ENCODE measurements at places on chromosomes 4 and X.
A peak's percentile ranks its signal among the peaks of the same experiment; 100 is the strongest.

DNA sequence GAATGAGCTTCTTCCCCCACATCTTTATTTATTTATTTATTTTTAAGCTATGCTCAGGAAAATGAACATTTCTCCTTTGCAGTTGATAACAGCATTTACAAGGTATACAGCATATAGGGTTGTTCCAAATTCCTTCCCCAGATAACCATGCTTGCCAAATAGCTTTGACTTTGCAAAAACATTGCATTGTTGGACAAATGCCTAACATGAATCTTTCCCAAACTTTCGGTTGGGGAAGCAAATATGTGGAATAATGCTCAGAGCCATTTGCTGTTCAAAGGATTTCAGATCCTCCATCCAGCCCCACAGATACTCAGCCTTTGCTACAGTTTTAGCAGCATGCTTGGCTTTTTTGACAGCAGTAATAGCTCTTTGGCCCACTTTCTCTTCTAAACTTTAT, 127.2 kb upstream of the AGA start:
- no peak overlapping the region for H3K27ac ChIP-seq
- H3K27me3 ChIP-seq = no peaks in the 10 kb centered on the region
- no peak for DNase-seq
- H3K36me3 ChIP-seq = no peaks in the 10 kb centered on the region

GRCh38 chr4:153156263-153156662, 48.0 kb upstream of the TRIM2 start:
- peaks cover 33% of the 10 kb centered on the region for H3K4me1 ChIP-seq
- H3K27me3 ChIP-seq = no peaks in the 10 kb centered on the region
- no peak overlapping the region for H3K4me3 ChIP-seq
- H3K36me3 ChIP-seq = no peaks in the 10 kb centered on the region
- no peak overlapping the region for H3K27ac ChIP-seq

DNA sequence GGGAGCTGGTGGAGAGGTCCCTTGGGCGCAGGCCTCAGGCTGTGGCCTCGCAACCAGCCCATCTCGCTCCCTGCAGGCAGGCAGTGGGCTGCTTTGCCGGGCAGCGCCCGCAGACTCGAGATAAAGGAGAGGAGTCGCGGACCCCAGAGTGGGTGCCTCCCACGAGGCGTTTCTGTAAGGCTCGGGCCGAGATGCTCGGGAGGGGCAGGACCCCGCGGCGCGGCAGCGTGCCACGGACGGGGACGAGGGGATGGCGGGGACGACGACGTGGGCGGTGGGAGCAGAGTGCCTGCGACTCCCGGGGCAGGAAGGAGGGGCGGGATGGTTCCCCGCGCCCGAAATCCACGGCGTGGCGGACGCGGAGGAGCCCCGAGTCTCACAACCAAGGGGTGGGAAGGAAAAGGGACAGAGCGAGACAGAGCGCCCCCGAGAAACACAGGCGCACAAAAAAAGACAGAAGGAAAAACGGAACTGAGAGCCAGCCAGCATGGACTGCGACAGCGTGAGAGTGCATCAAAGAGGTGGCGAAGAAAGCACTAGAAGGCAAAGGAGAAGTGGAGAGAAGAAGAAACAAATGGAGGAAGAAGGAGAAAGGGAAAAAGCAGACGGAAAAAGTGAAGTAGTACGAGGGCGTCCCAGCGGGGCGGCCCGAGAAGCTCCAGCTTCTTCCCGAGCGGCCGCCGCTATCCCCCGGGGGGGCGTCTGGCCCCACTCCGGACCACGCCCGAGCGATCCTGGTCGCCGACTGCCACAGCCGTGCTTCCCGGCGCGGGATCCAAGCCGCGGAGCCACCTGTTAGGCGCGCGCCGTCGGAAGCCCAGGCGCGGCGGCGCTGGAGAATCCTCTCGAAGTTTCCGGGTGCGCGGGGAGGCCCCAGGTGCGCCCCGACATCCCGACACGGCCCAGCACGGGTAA, 1.5 kb downstream of the BEND4 start:
- DNase-seq = no peak
- no peak overlapping the region for H3K27ac ChIP-seq
- no peaks in the 10 kb centered on the region for H3K36me3 ChIP-seq
- H3K4me3 ChIP-seq = peak overlapping the region; percentile 47
- H3K27me3 ChIP-seq = peaks cover 6% of the 10 kb centered on the region

- H3K4me1 ChIP-seq = no peaks in the 10 kb centered on the region
- H3K27me3 ChIP-seq = no peaks in the 10 kb centered on the region
- no peak for DNase-seq
Measured at GRCh38 chrX:16528620-16529019, 121.3 kb upstream of the S100G start.

DNA sequence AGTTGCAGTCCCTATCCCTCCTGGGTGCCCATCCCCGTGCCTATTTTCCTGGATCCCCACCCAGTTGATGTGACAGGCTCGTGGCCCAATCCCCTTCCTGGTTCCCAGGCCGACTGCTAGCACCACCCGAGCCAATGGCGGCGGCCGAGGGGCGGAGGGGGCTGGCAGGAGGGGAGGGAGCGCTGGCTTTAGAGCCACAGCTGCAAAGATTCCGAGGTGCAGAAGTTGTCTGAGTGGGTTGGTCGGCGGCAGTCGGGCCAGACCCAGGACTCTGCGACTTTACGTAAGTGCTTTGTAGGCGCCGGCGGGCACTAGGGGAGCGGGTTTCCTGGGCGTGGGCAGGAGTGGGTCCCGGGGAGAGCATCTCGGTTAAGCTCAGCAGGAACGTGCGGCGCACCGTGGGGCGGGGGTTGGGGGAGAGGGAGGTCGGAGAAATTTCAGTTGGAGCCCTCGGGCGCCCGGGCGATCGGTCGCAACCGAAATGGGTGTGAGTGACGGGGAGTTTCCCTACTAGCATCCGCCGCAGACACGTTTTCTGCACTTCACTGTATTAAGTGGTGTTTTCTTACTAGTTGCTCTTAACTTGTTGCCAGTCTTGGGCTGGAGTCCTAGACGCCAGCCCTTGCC, at the start of gene PLS3:
Gene PLS3, plus strand, starts transcription at position 197 of the 627 bp plus-strand sequence. CDS start 49,077 bp downstream, outside the sequence.
- peak within 1 kb of the TSS; percentile 95 for H3K27ac ChIP-seq
- H3K36me3 ChIP-seq = no peaks in the 10 kb centered on the region
- H3K4me1 ChIP-seq = no peaks in the 10 kb centered on the region
- DNase-seq = peak; percentile 82
- peak within 1 kb of the TSS; percentile 84 for H3K4me3 ChIP-seq

DNA sequence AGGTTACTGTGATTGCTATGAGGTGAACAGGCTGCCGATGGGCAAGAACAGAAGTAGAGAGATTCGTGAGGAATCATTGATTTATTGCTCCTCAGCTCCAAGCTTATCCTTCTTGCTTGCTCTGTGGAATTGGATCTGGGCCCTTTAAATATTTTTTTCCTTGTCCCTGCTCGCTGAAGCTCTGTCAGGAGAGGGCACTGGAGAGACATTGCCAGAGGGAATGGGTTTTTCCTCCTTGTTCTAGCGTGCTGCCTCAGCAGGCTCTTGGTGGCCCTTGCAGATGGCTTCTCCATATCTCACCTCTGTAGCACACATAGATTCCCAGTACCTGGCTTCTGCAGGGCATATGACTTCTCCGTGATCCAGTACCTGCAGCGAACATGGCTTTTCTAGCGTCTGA, 67.4 kb downstream of the CNGA2 start:
- no peaks in the 10 kb centered on the region for H3K36me3 ChIP-seq
- H3K27me3 ChIP-seq = no peaks in the 10 kb centered on the region
- no peak for DNase-seq
- no peak overlapping the region for H3K27ac ChIP-seq

DNA sequence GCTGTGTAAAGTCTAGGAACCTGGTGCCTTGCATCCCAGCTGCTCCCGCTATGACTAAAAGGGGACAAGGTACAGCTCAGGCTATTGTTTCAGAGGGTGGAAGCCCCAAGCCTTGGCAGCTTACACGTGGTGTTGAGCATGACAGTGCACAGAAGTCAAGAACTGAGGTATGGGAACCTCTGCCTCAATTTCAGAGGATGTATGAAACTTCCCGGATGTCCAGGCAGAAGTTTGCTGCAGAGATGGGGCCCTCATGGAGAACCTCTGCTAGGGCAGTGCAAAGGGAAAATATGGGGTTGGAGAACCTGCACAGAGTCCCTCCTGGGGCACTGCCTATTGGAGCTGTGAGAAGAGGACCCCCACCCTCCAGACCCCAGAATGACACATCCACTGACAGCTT, 76.6 kb downstream of the DDX60 start:
- H3K4me1 ChIP-seq = no peaks in the 10 kb centered on the region
- H3K27me3 ChIP-seq = no peaks in the 10 kb centered on the region
- H3K27ac ChIP-seq = no peak overlapping the region
- DNase-seq = no peak

DNA sequence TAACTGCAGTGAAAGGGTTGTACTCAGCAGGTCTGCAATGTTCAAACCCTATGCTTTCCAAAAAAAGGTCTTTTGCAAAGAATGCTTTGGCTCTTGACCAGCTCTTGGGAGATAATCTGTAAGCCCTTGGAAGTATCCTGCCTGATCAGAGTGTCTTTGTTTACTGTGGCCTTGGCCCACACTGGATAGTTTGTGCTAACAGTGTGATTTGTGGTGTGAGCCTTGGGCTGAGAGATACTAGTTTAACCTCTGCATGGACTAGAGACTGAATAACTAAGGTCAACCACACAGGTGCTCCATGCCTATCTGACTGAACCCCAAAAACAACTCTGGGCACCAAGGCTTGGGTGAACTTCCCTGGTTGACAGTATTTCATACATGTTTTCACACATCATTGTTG, 3.6 kb upstream of the MAGED1 start:
- H3K27ac ChIP-seq = no peak overlapping the region
- no peak for DNase-seq
- no peak overlapping the region for H3K4me3 ChIP-seq
- H3K27me3 ChIP-seq = no peaks in the 10 kb centered on the region

- no peaks in the 10 kb centered on the region for H3K27me3 ChIP-seq
- no peaks in the 10 kb centered on the region for H3K36me3 ChIP-seq
- no peak overlapping the region for H3K4me3 ChIP-seq
- no peaks in the 10 kb centered on the region for H3K4me1 ChIP-seq
Measured at GRCh38 chrX:55240788-55241340, 20.7 kb downstream of the PAGE5 start.

DNA sequence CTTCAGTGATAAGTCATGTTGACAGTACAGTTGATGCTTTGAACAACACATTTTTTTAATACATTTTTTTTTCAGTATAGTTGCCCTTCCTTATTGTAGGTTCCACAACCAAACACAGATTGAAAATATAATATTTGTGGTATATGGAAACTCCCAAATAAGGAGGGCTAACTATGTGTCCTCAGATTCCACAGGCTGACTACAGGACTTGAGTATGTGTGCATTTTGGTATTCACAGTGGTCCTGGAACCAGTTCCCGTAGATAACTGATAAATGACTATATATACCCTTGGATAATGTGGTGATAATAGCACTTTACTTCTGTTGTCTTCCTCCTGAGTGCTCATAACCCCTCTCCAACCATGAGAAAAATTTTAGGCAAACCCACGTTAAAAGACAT, 111.6 kb upstream of the NUDT6 start:
- DNase-seq = no peak
- peaks cover 18% of the 10 kb centered on the region for H3K4me1 ChIP-seq
- H3K27me3 ChIP-seq = no peaks in the 10 kb centered on the region
- peaks cover 7% of the 10 kb centered on the region for H3K36me3 ChIP-seq

GRCh38 chr4:138815811-138816210, 199.8 kb upstream of the NOCT start:
- no peak overlapping the region for H3K27ac ChIP-seq
- no peak overlapping the region for H3K4me3 ChIP-seq
- H3K4me1 ChIP-seq = no peaks in the 10 kb centered on the region
- H3K36me3 ChIP-seq = no peaks in the 10 kb centered on the region
- DNase-seq = no peak

DNA sequence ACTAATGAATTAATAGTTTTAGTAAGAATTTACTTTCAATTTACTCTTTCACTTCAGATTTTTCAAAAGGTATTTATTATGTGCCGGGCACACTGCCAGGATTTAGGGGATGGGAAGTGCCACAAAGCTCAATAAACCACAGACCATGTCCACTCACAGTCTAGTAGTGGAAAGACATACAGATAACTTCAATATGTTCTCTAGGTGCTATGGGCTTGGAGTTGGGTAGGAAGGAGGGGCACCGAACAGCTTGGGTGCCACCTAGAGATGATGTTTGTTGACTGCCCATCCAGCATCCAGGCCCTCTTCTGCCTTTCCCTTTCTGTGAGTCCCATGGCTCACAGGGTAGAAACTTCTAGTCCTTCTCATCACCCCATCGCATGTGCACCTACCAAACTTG, 17.8 kb downstream of the MFAP3L start:
- no peaks in the 10 kb centered on the region for H3K36me3 ChIP-seq
- no peak overlapping the region for H3K4me3 ChIP-seq
- peaks cover 14% of the 10 kb centered on the region for H3K4me1 ChIP-seq
- no peak for DNase-seq
- H3K27ac ChIP-seq = no peak overlapping the region

GRCh38 chrX:20414762-20415445, 148.2 kb upstream of the RPS6KA3 start:
- DNase-seq = no peak
- no peak overlapping the region for H3K27ac ChIP-seq
- no peaks in the 10 kb centered on the region for H3K27me3 ChIP-seq
- no peaks in the 10 kb centered on the region for H3K4me1 ChIP-seq

GRCh38 chr4:163548481-163549243, 54.2 kb downstream of the TMA16 start:
- no peak for DNase-seq
- no peak overlapping the region for H3K4me3 ChIP-seq
- H3K36me3 ChIP-seq = no peaks in the 10 kb centered on the region
- H3K27ac ChIP-seq = no peak overlapping the region

- no peaks in the 10 kb centered on the region for H3K4me1 ChIP-seq
- no peaks in the 10 kb centered on the region for H3K27me3 ChIP-seq
- no peaks in the 10 kb centered on the region for H3K36me3 ChIP-seq
- H3K4me3 ChIP-seq = peak within 1 kb of the TSS; percentile 41
- no peak for DNase-seq
- peak within 1 kb of the TSS; percentile 55 for H3K27ac ChIP-seq
Measured at GRCh38 chrX:48971249-48972219, at the start of gene KCND1. KCND1 (minus strand) TSS chrX:48971844; CDS start chrX:48970271, 1,573 bp downstream.

DNA sequence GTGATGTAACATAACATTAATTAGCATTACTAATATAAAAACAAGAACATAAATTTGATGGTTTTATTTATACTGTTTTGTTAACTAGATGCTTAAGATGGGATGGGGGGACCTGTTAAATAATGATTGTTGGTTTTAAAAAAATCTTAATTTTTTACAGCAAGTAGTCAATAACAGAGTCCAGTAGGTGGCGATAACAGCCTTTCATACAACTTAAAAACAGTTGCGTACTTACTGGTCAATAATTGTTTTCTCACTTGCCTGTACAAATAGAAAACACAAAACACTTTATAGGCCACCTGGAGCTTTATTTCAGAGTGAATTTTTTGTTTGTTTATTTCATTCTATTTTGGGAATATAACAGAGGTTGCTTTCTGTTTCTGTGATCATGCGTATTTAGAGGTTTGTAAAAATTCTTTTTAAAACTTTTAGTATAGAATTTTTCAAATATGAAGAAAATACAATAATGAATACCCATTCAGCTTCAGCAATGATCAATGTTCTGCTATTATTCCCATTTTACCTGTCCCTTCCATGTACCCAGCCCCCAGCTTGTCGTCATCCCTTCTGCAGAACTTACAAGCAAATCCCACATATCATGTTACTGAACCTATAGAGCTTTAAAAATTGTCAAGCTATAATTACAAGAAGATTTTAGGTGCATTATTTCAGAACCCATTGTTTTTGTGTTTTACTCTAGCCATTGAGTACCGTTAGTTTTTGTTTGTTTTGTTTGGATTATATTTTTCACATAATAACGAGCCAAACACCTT, 97.1 kb downstream of the MRPL1 start:
- no peak overlapping the region for H3K4me3 ChIP-seq
- no peak overlapping the region for H3K27ac ChIP-seq
- H3K36me3 ChIP-seq = peaks cover 4% of the 10 kb centered on the region
- H3K27me3 ChIP-seq = no peaks in the 10 kb centered on the region
- DNase-seq = no peak
- H3K4me1 ChIP-seq = no peaks in the 10 kb centered on the region
